ENCODE measurements at places on chromosomes 12 and 14. TPM values are rescaled to one million over a fixed set of nuclear protein-coding genes. Genes with fewer than 3 reads are reported as not detected.
A peak's percentile ranks its signal among the peaks of the same experiment; 100 is the strongest.

DNA sequence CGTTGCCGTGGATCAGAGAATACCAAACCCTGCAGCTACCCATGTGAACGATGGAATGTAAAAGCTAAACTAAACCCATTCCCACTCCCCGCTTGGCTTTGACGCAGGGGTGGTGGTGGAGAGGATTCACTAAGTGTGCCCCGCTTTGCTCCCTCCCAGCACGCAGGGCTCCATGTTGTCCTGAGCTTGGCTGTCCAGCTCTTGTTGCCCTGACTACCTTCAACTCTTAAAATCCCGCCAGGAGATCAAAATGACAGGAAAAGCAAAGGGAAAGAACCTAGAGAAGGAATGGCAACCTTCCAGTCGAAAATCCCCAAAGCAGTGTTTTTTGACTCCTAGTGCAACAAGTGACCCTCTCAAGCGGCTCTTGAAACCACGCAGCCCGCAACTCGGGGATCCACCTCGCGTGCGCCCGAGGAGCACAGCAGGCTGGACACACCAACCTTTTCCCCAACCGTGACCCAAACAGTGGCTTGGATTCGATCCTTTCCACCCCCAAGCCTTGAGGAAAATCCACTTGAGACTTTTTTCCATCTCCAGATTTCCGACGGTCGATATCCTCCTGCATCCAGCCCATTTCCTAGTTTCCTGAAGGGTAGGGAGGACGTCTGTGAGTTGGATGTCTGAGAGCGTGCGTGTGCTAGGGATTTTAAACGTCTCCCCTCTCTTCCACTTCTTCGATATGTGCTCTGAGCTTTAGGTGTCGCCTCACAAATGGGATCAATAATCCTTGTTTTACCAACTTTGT, 1.4 kb downstream of the SYT10 start:
- H3K4me1 ChIP-seq, result peaks cover 4% of the 10 kb centered on the region
- DNase-seq, result peak; percentile 51
- no peak overlapping the region for H3K27ac ChIP-seq
- H3K27me3 ChIP-seq, result peaks cover 10% of the 10 kb centered on the region
- H3K36me3 ChIP-seq, result no peaks in the 10 kb centered on the region
- H3K4me3 ChIP-seq, result no peak overlapping the region

GRCh38 chr12:103930787-103931735, 851 bp downstream of the HSP90B1 start:
- H3K4me1 ChIP-seq, result peaks cover 43% of the 10 kb centered on the region
- H3K27ac ChIP-seq, result peak overlapping the region; percentile 92
- peak; percentile 38 for DNase-seq
- H3K27me3 ChIP-seq, result no peaks in the 10 kb centered on the region
- peak overlapping the region; percentile 63 for H3K4me3 ChIP-seq

DNA sequence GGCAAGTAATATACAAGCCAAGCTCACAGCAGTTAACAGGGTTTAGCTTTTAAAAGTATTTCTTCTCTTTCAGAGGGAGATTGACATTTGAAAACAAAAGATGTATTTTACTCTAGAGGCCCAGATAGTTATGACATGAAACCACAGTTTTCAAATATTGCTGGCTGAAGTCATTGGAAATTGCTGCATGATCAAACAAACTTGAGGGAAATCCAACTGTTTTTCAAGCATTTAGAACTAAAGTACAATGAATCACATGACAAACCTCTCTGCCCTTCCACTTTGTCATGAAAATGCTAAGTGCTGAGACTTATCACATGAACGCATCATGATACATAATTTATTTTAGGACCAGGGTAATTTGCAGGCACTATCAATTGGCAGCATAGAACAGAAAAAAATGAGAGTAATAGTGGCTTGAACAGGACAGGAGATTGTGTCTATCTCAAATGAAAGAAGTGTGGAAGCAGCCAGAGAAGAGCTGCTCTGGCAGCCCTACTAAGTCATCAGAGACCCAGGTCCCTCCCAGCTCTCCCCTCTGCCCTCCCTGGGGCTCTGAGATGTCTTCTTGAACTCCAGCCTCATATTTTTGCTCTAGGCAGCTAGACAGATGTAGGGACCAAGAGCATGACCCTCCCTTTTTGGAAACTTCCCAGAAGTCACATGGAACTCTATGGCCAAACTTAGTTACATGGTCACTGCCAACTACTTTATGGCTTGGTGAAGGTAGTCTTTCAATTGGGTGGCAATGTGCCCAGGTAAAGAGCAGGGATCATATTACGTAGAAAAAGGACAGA, 90.1 kb upstream of the PELI2 start:
- H3K27me3 ChIP-seq, result no peaks in the 10 kb centered on the region
- H3K4me1 ChIP-seq, result no peaks in the 10 kb centered on the region
- H3K4me3 ChIP-seq, result no peak overlapping the region
- no peaks in the 10 kb centered on the region for H3K36me3 ChIP-seq
- H3K27ac ChIP-seq, result no peak overlapping the region

PIK3C2G gene
- total RNA-seq, result 3.1 TPM

SOAT2 gene
- total RNA-seq, result not detected
